HS-27A (cell line): ENCODE measurements at places on chromosomes 16 and 17.

GRCh38 chr17:41360296-41360995, 9.2 kb downstream of the KRT33B start:
- DNase-seq, result peak; percentile 83

GRCh38 chr16:50617646-50618184, 63.4 kb downstream of the SNX20 start:
- no peak for DNase-seq

DNA sequence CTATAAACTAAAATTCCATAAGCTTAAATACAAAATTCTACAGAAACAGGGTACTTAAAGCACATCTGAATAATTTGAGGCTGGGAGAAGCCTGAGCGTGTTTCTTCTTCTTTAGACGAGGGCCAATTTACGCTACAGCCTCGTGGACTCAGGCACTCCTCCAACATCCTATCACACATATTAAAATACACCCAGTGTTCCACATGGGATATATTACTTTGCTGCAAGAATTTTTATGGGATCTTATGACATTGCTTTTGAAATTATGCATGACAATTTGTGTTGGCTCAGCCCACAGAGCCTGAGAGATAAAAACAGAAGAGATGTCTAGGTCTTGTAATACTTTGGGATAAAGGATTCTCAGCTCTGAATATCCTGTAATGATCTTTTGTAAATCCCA, 3.5 kb upstream of the TANGO6 start:
- DNase-seq, result no peak

DNA sequence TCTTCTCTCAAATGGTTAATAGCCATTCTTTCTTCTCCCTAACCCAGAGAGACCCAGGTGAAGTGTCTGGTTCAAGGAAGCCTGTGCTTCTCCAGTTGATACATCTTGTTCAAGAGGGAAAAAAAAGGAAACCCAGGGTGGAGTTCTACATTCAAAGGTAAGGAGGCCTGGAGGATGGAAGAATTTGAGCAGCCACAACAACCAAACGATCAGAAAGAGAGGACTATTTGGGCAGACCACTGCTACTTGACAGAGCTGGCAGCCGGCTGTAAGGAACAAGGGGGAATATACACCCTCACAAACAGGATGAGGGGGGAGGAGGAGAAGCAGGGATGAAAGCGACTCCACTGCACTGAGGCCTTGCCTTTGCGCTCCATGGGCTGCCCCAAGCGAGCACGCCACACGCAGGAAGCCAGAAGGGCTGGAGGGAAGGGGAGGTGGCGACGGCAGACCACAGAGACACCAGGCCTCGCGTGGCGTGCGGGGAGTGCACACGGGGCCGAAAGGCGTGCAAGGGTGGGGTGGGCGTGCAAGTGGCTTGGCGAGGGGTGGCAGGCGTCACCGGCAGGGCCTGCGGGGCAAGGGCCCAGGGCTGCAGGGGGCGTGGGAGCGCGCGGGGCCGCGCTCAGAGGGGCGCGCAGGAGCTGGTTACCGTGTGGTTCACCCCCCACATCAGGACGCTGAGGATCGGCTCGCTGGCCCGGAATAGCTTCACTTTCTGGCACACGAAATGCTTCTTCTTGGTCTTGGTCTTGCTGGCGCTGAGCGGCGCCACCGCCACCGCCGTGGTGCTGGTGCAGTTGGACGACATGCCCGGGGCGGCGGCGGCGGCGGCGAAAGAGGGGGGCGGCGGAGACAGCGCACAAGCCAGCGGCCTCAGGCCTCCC, 499 bp downstream of the PIP4K2B start:
- DNase-seq, result no peak

GRCh38 chr16:17548825-17549224, 78.1 kb upstream of the XYLT1 start:
- no peak for DNase-seq

DNA sequence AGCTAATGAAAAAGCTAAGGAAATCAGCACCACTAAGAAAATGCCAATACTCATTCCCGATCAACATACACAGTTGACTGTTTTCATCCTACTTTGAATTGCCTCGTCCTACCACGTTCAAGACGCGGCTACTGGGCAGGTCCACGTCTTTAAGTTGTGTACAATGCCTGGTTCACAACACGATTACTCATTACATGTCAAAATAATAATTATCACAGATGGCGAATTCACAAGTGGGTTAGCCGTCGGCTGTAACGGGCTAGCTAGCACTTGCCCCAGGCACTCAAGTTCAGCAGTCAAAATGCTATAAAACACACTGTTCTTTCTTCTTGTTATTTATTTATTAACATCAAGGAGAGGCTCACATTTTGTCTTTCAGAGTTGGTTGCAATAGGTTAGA, 124.2 kb downstream of the ZFHX3 start:
- DNase-seq, result no peak

DNA sequence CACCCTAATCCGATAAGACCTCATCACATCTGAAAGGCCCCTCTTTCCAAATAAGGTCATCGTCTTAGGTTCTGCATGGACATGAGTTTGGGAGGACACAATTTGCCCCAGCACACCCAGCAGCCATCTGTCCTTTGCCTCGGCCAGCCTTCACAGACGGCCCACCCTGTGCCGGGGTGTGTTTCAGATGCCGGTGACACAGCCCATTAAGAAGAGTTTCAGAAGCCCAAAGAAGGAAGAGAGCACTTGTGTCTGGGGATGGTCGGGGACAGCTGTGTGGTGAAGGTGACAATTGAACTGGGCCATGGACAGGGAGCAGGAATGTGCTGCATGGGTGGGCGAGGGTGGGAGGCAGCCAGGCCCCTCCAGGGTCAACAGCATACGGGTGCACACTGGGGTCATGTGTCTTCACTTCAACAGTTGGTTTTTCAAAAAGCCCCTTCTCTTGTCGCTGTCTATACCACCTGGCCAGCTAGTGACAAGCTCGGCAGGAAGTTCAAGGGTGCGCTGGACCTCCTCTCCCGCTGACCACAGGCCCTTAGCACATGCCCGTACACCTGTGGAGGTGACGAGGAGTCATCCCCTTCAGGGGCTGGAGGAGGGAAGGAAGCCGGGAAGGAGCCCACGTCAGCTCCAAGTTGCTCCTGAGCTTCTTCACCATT, 183.1 kb downstream of the C16orf95 start:
- no peak for DNase-seq

DNA sequence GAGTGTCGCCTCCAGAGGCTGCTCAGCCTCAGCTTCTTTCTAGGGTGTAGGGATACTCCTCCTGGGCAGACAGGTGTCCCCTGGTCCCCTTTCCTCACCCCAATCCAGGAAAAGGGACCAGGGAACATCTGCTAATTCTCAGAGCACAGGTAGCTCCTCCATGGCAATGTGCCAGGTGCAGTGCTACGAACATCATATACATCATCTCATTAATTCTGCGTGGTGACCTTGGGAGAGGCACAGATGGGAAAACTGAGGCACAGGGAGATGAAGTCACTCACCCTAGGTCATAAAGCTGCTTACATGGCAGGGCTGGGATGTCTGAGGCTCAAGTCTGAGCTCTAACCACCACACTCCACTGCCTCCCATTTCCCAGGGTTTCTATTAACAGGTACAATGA, 11.7 kb downstream of the HDAC5 start:
- no peak for DNase-seq

DNA sequence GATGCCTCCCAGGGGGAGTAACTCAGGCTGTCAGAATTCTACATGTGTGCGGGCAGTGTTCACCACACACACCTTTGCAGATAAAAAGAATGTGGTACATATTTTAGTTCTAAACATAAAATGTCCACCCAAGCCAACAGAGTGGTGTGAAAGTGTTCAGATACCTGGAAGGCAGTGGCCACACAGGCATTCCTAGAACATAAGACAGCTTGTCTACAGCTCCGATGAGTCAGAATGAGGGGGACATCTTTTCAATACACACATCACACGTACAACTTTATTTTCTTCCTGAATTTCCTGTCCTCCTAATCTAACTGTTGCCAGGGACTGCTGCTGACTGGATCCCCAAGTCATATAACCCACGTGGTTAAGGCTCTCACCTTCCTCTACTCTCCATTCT, 142.3 kb downstream of the ZFHX3 start:
- no peak for DNase-seq

GRCh38 chr17:17876959-17877528, 40.3 kb upstream of the SREBF1 start:
- DNase-seq, result no peak
